ENCODE measurements at places on chromosomes 5 and 9. TPM values are rescaled to one million over a fixed set of nuclear protein-coding genes. Genes with fewer than 3 reads are reported as not detected.

The TRAF2 gene
- 48.8 TPM for total RNA-seq

The KDM3B gene
- 89.2 TPM for total RNA-seq

The NXNL2 gene
- 0.33 TPM for total RNA-seq

The TRIM36 gene
- total RNA-seq = 14.6 TPM

The FGF10 gene
- not detected for total RNA-seq

The SLC23A1 gene
- not detected for total RNA-seq

The SCGB3A2 gene
- 62.5 TPM for total RNA-seq

The FOXE1 gene
- not detected for total RNA-seq

The SAXO1 gene
- 0.09 TPM for total RNA-seq

The CREB3 gene
- total RNA-seq = 26.9 TPM

DNA sequence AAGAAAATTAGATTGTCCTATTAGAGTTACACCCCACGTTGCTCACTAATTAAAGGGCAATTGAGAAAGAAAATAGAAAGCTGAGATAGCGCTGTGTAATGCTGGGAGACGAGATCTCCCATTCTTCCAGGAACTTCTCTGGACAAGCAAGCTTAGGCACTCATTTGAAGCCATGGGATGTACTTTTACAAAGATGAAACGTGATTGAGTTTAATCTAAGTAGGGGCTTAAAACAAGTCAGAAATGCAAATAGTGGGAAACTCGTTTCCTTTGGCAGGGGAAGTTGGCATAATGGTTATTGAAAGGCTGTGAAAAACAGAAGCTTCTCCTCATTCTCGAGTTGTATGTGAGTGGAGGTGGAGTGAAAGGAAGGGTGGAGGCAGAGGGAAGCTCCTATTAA is 3.7 kb downstream of the PRDM6 start:
- H3K27me3 ChIP-seq = peaks cover 78% of the 10 kb centered on the region
- no peaks in the 10 kb centered on the region for H3K36me3 ChIP-seq
- no peaks in the 10 kb centered on the region for H3K4me1 ChIP-seq
- H3K27ac ChIP-seq = no peak overlapping the region
- no peak for DNase-seq
- no peak overlapping the region for H3K4me3 ChIP-seq

DNA sequence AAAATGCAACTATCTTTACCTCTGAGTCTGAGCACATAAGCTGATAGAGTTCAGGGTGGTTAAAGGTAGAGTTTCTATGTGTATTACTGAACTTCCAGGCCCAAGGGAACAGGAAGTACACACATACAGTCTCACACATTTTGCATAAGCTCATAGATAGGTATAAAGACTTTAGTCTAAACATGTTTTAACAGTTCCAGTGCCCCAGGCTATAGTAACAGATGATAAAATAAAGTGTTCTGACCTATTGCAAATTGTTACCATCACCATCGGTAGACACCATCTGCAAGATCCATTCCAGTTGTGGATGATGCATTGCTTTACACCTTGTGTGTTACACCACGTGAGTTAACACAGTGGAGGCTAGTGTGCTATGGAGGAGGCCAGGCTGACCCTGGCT is 95.8 kb downstream of the TMEM174 start:
- no peaks in the 10 kb centered on the region for H3K36me3 ChIP-seq
- 0 out of 2 replicates have a peak, but pooled peaks cover 4% of the 10 kb centered on the region for H3K4me1 ChIP-seq
- no peaks in the 10 kb centered on the region for H3K27me3 ChIP-seq
- DNase-seq = no peak

GRCh38 chr5:115507681-115508080 is 36.9 kb downstream of the FEM1C start:
- no peaks in the 10 kb centered on the region for H3K36me3 ChIP-seq
- no peak overlapping the region for H3K27ac ChIP-seq
- no peak overlapping the region for H3K4me3 ChIP-seq
- no peaks in the 10 kb centered on the region for H3K27me3 ChIP-seq

DNA sequence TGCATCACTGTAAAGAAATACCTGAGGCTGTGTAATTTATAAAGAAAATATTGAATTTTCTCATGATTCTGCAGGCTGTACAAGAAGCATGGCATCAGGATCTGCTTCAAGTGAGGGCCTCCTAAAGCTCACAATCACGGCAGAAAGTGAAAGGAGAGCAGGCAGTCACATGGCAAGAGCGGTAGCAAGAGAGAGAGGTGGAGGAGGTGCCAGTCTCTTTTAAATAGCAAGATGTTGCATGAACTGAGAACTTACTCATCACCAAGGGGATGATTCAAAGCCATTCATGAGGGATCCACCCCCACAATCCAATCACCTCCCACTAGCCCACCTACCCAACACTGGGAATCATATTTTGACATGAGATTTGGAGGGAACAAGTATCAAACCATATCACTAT is 184.5 kb upstream of the PAPPA start:
- no peak overlapping the region for H3K4me3 ChIP-seq
- H3K27me3 ChIP-seq = no peaks in the 10 kb centered on the region
- no peak for DNase-seq
- H3K27ac ChIP-seq = no peak overlapping the region
- no peaks in the 10 kb centered on the region for H3K4me1 ChIP-seq

DNA sequence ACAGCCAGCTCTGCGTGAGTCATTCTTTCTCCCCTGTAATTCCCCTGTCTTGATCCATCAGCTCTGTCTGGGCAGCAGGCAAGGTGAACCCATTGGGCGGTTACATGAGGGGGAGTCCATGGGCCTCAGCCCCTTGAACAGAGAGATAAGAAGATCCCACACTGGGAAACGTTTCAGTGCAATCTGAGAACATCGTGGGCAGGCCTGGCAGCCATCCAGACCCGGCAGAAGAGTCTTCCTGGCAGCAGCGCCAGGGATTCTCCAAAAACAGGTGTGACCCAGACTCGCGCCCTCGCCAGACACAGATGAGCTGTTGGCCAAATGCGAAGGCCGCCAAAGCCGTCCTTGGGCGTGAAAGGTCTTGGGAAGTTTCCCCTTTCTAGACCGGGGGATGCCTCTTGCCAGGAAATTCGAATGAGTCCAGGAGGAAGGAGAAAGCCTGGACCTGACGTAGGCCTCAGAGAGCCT is 6.4 kb upstream of the SLC12A7 start:
- no peak overlapping the region for H3K27ac ChIP-seq
- H3K4me1 ChIP-seq = no peaks in the 10 kb centered on the region
- H3K27me3 ChIP-seq = no peaks in the 10 kb centered on the region
- H3K4me3 ChIP-seq = no peak overlapping the region
- H3K36me3 ChIP-seq = no peaks in the 10 kb centered on the region
- no peak for DNase-seq

GRCh38 chr9:130713286-130713960 is 19.8 kb downstream of the EXOSC2 start:
- H3K4me1 ChIP-seq = peaks cover 7% of the 10 kb centered on the region
- peaks cover 3% of the 10 kb centered on the region for H3K36me3 ChIP-seq
- peak overlapping the region; percentile 90 for H3K4me3 ChIP-seq

DNA sequence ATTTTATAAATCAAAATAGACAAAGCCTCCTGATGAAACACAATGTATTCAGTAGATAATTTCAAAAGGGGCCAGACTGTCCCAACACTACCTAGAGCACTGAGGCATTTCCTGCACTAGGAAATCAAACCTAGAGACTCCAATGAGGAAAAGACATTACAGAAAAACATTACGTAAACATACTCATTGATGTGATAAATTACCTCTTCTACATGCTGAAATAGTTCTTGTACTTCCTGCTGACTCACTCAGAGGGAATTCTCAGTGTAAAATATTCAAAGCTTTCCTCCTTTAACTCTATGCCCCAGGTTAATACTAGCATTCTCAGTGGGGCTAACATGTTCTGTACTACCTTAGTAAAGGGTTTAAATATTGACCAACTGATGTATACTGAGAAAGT is 178.0 kb downstream of the ESM1 start:
- no peaks in the 10 kb centered on the region for H3K4me1 ChIP-seq
- no peak overlapping the region for H3K27ac ChIP-seq
- no peak overlapping the region for H3K4me3 ChIP-seq

DNA sequence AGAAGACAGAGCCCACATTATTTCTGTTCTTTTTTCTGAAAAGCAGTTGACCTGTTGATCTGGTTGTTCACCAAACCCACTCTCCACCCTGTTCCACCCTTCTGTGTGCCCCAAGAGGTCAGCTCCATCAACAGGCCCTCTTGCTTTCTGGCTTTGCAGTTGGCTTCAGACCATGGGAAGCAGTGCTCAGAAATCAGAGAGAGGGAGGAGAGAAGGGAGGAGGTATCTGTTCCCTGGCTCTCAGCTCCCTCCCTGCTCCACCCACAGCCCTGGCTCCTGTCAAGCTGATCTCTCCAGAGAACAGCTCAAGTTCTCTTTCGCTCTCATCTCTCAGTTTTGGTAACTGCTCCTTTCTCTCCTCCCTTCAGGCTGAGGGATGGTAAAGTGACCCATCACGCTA is 144.2 kb upstream of the RAI14 start:
- H3K4me3 ChIP-seq = no peak overlapping the region
- no peaks in the 10 kb centered on the region for H3K36me3 ChIP-seq
- H3K27me3 ChIP-seq = no peaks in the 10 kb centered on the region
- peaks cover 4% of the 10 kb centered on the region for H3K4me1 ChIP-seq

- no peak for DNase-seq
- no peaks in the 10 kb centered on the region for H3K4me1 ChIP-seq
- no peak overlapping the region for H3K27ac ChIP-seq
- no peaks in the 10 kb centered on the region for H3K27me3 ChIP-seq
- H3K4me3 ChIP-seq = no peak overlapping the region
Measured at GRCh38 chr5:120545951-120546350, 81.9 kb downstream of the PRR16 start.

DNA sequence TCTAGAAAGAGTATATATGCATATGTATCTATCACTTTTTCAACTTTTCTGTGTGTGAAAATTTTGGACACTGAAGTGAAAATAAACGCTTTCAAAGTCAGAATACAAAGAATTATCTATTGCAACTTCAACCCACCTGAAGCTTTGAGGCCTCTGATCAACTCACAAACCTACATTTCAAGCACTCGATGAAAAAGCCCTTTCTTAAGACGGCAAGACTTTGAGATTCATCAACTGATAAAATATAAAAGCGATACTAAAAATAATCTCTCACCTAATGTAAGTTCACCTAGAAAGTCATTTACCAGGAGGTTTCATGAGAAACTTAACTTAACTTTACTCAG is 1.2 kb downstream of the GOLPH3 start:
- no peak for DNase-seq
- peak overlapping the region; percentile 92 for H3K27ac ChIP-seq
- H3K36me3 ChIP-seq = peaks cover 37% of the 10 kb centered on the region
- H3K4me1 ChIP-seq = no peaks in the 10 kb centered on the region
- H3K27me3 ChIP-seq = no peaks in the 10 kb centered on the region

DNA sequence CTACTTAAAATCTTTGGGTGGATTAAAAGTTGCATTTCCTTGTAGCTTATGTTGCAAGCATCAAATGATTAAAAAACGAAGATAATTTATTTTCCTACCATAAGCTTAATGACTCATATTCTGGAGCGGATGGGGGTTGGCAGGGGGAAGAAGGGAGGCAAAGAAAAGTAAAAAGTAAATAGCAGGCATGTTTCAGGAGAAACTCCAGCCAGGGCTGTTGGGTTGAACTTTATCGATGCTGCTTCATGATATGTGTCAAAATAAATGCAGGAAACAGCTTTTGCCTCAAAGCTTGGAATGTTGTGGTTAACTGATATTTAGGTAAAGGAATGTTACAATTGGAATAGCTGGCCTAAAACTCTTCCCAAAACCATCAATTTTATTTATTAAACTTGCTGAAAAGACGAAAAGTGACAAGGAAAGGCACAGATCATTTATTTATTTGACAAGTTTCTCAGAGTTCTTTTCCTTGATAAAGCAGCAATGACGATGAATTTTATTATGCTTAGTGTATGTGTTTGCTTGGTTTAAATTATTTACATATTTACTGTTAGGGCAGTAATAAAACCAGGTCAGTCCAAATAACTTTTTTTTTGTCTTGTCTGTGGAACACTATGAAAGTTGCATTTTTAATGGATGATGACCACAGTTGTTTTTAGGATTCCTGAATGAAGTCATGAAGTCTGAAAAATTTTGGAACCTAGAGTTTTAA is 177.9 kb downstream of the PCSK1 start:
- no peak for DNase-seq
- H3K4me1 ChIP-seq = no peaks in the 10 kb centered on the region
- no peak overlapping the region for H3K27ac ChIP-seq
- no peak overlapping the region for H3K4me3 ChIP-seq

GRCh38 chr9:100350188-100350587 is 2.6 kb downstream of the TEX10 start:
- no peak overlapping the region for H3K27ac ChIP-seq
- no peak for DNase-seq
- no peaks in the 10 kb centered on the region for H3K27me3 ChIP-seq

DNA sequence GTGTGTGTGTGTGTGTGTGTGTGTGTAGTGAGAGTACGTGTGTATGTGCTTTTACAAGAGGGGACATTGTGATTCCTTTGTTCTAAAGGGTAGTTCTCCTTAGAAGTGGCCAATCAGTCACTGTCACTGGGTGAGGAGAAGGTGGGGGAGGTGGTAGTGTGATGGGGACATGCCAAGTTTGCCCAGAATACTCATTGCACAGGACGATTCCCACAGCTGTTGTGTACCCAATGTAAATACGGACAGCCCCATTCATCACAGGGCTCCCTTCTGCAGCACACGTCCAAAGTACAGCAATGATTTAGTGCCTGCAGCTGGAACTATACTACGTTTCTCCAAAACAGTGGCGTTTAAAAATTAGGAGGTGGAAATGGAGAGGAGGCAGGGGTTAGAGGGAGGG is 287.8 kb downstream of the TLR4 start:
- H3K36me3 ChIP-seq = no peaks in the 10 kb centered on the region
- DNase-seq = no peak
- H3K4me3 ChIP-seq = no peak overlapping the region
- no peaks in the 10 kb centered on the region for H3K4me1 ChIP-seq

GRCh38 chr5:81884871-81885270 is 87.0 kb upstream of the ATG10 start:
- no peaks in the 10 kb centered on the region for H3K4me1 ChIP-seq
- H3K36me3 ChIP-seq = peaks cover 7% of the 10 kb centered on the region
- H3K27ac ChIP-seq = no peak overlapping the region
- no peak for DNase-seq
- H3K4me3 ChIP-seq = no peak overlapping the region
- no peaks in the 10 kb centered on the region for H3K27me3 ChIP-seq

GRCh38 chr5:35316611-35317274 is 86.5 kb upstream of the PRLR start:
- H3K4me3 ChIP-seq = no peak overlapping the region
- H3K27ac ChIP-seq = no peak overlapping the region
- no peaks in the 10 kb centered on the region for H3K36me3 ChIP-seq
- H3K4me1 ChIP-seq = no peaks in the 10 kb centered on the region

- no peak overlapping the region for H3K4me3 ChIP-seq
- no peaks in the 10 kb centered on the region for H3K27me3 ChIP-seq
- no peak for DNase-seq
Measured at GRCh38 chr5:38290028-38290653, 31.8 kb downstream of the EGFLAM start.
